ENCODE measurements at places on chromosomes 5 and 9.

DNA sequence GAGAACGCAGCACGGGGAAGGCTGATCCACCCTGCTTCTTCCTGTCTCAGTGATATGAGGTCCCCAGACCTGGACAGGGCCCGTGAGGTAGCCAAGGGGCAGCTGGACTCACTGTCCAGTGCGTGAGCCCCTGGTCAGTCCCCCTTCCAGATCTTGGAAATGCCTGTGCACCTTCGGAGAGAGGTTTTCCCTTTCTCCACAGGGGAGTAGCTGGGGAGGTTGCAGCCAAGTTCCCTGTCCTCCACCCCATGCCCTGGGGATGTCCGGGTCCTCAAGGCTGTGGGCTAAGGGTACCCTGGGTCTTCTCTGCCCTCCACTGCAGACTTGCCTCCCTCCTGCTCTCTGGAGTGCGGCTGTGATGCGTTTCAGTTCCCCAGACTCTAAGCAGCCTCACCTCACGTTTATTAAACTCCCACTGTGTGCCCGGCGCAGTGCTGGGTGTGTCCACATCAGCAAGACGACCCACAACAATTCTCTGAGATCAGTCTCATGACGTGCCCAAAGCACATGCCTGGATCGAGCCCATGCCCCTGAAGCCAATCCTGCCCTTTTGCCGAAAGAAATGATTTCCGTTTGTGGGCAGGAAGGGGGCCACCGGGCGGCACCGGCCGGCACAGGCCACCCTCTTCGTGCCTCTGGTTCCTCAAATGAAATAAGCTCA is 101.3 kb upstream of the PHYKPL start:
- no peak for DNase-seq

DNA sequence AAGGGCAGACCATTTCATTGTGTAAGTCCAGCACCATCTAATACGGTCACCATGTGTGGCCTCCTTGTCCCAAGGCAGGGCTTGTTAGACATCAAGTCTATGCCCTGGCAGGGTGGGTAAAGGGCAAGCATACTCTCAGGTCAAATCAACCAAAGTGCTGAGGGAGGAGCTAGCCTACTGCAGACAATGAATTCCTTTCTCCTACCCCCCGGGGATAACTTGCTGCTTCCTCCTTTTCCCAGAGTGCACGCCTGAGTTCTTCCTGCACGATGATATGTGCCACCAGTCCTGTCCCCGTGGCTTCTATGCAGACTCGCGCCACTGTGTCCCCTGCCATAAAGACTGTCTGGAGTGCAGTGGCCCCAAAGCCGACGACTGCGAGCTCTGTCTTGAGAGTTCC is 71.4 kb downstream of the RFK start:
- no peak for DNase-seq

- no peak for DNase-seq
Measured at GRCh38 chr5:136396886-136397285, 31.5 kb upstream of the TRPC7 start.

- no peak for DNase-seq
Measured at GRCh38 chr5:79535477-79536192, 21.7 kb upstream of the HOMER1 start.

GRCh38 chr5:56558131-56558745 is 257.1 kb upstream of the MAP3K1 start:
- DNase-seq: no peak

- DNase-seq: no peak
Measured at GRCh38 chr5:158313027-158313732, 454.2 kb upstream of the CLINT1 start.

- no peak for DNase-seq
Measured at GRCh38 chr9:89000371-89000781, 9.1 kb downstream of the S1PR3 start.

- no peak for DNase-seq
Measured at GRCh38 chr9:34651321-34651720, 664 bp upstream of the IL11RA start.

GRCh38 chr5:69212022-69212421 is 22.6 kb downstream of the CENPH start:
- no peak for DNase-seq

GRCh38 chr5:173268750-173269432 is 33.9 kb upstream of the NKX2-5 start:
- no peak for DNase-seq

- DNase-seq: no peak
Measured at GRCh38 chr5:132013006-132013689, 1.7 kb upstream of the ACSL6 start.

DNA sequence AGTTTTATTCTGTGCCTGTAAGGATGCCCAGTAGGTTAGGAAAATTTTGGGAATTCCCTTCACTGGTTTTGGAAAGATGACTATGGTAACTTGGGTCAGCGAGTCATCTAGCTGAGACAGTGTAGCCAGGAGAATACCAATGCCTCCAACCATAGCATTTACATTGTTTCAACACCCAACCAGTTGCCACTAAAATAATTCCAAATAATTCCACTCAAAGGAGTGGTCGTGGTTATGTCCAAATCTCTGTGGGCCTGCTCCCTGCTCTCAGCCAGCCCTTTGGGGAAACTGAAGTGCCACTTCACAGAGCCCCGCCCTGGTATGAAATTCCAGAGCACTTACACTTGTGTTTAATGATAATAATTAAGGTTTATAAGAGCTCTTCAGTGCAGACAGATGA is 310.5 kb downstream of the PLK2 start:
- no peak for DNase-seq

- DNase-seq: peak; percentile 76
Measured at GRCh38 chr5:59020611-59021285, 437.9 kb downstream of the RAB3C start.

GRCh38 chr5:39400713-39401578 is 23.8 kb downstream of the DAB2 start:
- no peak for DNase-seq

GRCh38 chr5:174172152-174172551 is 126.6 kb downstream of the NSG2 start:
- no peak for DNase-seq

DNA sequence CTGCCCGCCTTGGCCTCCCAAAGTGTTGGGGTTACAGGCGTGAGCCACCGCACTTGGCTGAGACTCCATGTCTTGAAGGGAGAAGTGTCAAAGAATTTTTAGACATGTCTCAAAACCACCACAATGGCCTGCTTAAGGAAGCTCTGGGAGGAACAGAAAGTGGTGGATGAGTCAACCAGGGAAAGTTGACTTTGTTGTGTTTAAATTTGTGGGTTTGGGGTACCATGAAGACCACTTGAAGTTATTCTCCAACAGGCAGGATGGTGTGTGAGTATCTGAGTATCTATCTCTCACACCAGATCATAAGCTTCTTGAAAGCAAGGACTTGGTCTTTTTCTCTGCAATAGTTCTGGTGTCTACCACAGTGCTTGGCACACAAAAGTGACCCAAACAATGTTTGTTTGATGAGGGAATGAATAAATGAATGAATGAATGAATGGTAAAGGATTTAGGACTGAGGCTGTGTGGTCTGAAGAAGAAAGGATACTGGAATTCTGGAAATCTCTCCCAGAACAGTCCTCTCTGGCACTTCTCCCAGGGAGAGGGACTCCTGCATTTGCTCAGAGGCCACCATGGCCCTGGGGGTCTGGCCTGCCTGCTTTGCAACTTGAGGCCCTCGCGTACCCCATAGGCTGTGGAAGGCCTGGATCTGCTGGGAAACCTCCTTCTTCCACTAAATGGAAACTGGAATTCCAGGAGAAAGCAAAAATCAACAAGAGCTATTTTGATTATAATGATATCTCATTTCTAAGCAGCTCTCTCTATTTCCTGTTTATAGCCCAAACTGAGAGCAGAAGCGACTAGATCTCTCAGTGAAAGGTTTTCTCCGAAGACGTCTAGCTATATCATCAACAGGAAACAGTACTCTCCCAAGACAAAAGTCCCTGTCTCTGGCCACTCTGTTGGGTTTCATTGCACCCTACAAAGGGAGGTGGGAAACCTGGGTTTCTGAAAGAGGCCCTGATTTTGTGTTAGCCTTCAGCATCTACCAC is 187.9 kb downstream of the PALM2AKAP2 start:
- peak; percentile 47 for DNase-seq

DNA sequence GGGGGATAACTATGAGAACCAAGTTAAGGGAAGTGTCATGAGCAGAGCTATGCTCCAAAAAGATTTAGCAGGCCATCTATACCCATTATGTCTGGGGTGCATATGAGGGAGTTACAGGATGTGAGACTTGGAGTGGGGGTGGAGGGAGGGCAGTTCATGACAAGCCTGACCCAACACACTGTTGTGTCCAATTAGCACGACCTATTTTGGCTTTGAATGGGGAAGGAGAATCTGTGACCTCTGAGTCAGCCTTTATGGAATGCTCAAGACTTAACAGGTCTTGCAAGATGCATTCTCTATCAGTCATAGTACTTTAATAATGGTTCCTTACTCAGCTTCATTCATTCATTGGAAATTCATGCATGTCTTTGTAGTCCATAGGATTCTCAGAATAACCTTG is 71.7 kb downstream of the GRIA1 start:
- DNase-seq: no peak

- DNase-seq: peak; percentile 47
Measured at GRCh38 chr5:123429993-123430392, 6.8 kb upstream of the CEP120 start.

GRCh38 chr5:68405026-68405684 is 189.6 kb downstream of the PIK3R1 start:
- DNase-seq: no peak

GRCh38 chr5:119373449-119373858 is 17.6 kb downstream of the TNFAIP8 start:
- DNase-seq: no peak
